AG04449 (cell line): ENCODE measurements at places on chromosomes 6 and 20.

- no peak for DNase-seq
Measured at GRCh38 chr6:96789871-96790270, 47.4 kb downstream of the GPR63 start.

- DNase-seq, result no peak
Measured at GRCh38 chr6:24600903-24601302, 45.1 kb downstream of the KIAA0319 start.

- DNase-seq, result no peak
Measured at GRCh38 chr6:43980004-43980795, 147.1 kb downstream of the MRPL14 start.

DNA sequence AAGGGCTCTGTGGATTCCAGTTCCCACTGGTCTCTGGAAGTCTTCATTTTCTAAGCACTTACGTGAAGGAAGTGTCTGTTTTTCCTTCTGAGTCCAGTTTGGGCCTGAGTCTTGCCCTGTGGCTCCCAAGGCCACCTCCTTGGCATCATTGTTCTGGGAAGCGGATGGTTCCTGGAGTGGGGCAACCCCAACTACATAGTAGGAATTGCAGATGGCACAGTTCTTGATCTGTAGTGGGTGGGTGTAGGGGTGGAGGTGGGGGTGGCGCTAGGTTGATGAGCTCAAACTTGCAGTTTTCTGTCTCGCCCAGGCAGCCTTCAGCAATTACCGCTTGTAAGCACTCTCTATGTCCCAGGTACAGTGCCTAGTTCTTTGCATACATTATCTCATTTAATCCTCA is 7.2 kb upstream of the FERMT1 start:
- DNase-seq, result no peak

GRCh38 chr6:42745083-42745639 is 742 bp downstream of the TBCC start:
- DNase-seq, result no peak

DNA sequence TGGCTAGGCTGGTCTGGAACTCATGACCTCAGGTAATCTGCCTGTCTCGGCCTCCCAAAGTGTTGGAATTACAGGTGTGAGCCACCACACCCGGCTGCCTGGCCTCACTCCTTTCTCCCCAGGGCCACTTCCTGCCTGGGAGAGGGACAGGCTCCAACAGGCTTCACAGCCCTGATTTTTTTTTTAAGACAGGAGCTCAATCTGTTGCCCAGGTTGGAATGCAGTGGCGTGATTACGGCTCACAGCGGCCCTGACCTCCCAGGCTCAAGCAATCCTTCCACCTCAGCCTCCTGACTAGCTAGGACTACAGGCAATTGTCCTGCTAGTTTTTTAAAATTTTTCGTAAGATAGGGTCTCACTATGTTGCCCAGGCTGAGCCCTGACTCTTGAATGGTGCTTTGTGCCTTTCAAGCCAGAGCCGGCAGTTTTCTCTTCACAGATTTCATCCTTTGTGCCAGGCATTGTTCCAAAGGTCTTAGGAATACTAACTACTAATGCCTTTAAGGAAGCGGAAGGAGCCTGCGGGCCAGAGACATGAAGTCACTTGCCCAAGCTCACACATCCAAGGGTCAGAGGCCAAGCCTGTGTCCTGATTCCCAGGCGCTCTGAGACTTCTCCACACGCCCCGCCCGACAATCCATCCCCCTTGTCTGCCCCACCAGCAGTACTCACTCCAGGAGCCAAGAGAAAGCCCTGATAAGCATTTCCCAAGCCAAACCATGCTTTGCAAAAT is 19.2 kb downstream of the CAPN11 start:
- DNase-seq, result no peak

DNA sequence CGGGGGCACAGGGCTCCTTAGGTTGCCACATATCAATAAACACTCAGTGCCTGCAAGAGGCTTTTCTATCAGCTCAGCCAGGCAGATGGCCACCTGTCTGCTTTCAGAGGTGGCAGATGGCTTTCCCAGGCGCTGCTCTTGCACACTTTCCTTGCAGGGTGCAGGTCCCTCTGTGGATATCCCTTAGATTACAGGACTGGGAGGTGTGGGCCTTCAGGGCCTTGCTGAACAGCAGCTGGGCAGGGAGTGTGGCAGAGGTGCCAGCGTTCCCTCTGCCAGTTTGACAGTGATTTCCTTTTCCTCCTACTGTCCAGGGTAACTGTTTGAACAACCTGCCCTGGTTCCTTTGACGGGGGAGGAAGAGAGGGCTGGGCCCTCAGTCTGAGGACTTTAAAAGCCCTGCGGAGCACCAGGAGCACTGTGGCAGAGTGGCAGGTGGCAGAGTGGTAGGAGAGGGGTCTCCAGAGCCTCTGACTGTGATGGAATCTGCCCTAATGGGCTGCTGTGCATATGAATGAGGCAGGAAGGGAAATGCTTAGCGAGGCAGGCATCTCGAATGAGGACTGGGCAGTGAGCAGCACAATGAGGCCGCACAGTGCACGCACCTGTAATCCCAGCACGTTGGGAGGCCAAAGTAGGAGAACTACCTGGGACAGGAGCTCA is 34.2 kb downstream of the ABHD12 start:
- DNase-seq, result no peak

DNA sequence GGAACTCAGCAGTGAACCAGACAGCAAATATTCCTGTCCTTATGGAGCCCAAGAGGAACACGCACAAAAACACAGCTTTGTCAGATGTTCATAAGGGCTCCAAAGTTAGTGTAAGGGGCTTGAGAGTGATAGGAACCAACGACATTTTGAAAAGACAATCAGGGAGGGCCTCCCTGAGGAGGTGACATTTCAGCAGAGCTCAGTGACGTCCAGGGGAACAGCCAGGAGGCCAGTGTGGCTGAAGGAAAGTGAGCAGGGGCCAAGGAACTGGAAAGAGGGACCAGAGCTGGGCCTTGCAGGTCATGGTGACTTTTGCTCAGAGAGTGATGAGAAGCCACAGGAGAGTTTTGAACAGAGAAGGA is 16.1 kb downstream of the NOL4L start:
- DNase-seq, result no peak

DNA sequence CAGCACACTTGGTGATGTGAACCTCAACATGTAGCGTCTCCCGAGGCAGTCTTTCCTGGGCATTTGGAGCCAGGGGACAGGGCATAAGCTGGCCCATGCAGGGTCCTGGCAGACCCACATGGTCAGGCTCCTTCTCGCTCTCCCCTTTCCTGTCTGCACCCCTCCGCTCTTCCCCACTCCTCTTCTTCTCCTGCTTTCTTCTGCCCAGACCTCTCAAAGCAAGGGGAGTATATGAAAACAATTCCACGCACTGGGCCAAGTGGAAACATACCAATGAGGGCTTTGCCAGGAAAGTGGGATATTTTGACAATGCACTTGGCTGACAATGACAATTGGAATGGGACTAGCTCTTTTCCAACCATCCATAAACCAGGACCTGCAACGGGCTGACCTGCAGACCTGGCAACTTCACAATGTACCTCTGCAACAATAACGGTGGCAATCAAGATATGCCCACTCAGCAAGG is 58.9 kb upstream of the TRAF3IP2 start:
- no peak for DNase-seq

- DNase-seq, result no peak
Measured at GRCh38 chr6:105005451-105005850, 48.5 kb downstream of the LIN28B start.

DNA sequence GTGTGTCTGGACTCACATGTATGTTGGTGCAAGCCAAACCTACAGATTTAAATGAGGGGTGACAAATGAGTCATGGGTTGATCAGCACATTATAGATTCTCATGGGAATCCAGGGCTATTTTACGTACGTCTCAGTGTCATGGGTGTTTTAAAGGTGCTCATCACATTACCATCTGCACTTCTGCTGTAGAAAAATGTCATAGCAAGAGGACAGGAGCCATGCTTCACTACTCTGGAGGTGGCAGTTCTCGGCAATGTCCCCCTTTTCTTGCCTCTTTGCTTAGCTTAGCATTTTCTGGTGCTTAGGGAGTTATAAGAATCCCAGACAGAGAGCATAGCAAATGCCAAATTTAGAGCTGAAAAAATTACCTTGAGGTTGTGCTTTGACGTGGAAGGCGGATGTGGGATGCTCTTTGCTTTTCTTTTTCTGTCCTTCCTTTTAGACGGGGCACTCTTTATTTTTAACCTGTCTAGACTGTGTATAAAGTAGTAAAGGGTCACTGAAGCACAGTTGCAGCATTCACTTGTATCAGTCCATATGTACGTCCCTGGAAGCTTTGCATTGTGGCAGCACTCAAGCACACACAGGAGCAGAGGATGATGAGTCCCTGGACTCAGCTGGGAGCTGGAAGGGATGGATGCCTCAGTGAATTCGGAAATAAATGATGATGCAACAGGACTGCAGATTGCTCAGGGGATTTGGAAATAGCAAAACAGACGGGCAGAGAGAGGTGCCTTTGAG is 139.7 kb downstream of the SYNDIG1 start:
- DNase-seq, result no peak

DNA sequence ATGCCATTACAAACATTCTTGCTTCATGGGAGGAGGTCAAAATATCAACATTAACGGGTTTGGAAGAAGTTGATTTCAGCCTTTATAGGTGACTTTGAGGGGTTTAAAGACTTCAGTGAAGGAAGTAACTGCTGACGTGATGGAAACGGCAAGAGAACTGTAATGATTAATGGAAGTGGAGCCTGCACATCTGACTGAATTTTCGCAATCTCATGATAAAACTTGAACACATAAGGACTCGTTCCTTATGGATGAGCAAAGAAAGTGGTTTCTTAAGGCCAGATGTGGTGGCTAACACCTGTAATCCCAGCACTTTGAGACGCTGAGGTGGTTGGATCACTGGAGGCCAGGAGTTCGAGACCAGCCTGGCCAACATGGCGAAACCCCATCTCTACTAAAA is 226.1 kb downstream of the BCAS1 start:
- DNase-seq, result no peak

- no peak for DNase-seq
Measured at GRCh38 chr6:148793721-148794120, 46.9 kb downstream of the UST start.

- DNase-seq, result no peak
Measured at GRCh38 chr6:73177221-73177944, 47.9 kb downstream of the KHDC1L start.
